ENCODE measurements at places on chromosomes 5 and 9.

- no peak for DNase-seq
These were observed 4.4 kb upstream of the OR2S2 start for GRCh38 chr9:35962126-35962906.

DNA sequence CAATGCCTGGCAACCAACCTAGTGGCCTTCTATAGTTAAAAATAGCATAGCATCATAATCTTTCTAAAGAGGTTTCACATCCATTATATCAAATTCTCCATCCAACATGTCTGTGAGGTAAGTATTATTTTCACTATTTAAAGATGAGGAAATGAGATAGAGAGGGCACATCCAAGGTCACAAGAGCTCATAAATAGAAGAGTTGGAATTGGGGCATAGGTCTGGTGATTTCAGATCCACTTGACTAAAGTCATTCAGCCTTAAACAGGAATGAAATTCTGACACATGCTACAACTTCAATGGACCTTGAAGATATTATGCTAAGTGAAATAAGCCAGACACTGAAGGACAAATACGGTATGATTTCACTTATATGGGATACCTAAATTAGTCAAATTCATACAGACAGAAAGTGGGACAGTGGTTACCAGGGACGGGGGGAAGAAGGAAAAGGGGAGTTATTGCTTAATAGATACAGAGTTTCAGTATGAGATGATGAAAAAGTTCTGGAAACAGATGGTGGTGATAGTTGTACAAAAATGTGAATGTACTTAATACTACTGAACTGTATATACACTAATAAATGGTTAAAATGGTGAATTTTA is 259.6 kb upstream of the NR4A3 start:
- DNase-seq, result no peak

DNA sequence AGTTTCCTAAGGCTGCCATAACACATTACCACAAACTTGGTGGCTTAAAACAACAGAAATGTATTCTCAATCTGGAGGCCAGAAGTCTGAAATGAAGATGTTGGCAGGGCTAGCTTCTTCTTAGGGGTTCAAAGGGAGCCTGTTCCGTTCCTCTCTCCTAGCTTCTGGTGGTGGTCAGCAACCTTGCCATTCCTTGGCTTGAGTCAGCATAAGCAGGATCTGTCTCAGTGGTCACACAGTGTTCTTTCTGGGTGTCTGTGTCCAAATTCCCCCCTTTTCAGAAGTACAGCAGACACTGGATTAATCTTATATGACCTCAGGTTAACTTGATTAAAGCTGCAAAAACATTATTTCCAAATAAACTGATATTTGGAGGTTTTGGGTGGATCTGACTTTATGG is 2.1 kb upstream of the OSMR start:
- DNase-seq, result no peak

DNA sequence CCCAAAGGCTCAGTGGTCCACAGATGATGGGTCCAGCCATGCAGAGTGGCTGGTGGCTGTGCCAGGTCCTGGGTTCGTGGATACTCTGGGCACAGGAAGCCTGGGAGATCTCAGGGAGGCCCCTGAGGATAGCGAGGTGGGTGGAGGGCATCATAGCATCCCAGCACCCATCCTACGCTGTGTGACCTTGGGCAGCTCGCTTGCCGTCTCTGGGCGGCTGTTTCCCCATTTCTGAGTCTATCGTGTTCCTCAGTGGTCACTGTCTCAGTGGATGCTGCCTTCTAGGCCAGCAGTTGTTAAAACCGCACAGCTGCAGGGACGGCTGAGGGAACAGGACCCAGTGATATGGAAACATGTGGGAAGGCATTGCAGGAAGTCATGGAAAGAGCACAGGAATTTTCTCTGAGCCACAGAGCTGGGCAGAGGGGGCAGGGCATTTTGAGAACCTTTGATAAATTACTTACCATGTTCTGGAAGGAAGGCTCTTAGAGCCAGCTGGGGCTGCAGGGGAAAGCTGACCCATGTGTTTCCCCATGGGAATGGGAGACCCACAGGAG is 86.4 kb upstream of the COL5A1 start:
- DNase-seq, result no peak

DNA sequence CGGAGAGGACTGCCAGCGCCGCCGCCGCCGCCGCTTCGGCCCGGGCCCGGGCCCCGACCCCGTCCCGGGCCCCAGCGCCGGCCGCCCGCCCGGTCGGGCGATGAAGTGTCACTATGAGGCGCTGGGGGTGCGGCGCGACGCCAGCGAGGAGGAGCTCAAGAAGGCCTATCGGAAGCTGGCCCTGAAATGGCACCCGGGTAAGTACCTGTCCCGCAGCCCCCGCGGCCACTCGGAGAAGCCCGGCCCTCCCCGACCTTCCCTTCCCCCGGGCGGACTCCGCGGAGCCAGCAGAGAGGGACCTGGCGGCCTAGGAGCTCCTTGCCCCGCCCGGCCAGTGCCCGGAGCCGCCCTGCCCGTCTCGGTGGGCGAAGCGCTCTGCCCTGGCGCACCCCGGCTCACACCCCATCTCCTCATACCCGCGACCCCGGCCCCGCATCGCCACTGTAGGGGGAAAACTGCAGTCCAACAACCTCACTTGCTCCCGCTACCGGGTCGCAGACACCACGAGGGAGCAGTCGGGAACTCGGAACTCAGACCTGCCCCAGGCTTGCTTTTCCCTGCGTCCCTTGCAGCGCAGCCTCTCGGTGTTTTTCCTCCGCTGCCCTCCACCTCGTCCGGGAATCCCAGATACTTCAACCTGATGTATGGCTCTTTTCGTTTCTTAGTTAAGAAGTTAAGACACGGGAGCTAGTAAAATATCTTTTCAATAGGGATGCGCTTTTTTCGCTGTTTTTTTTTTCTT is 532 bp downstream of the DNAJC21 start:
- peak; percentile 85 for DNase-seq

GRCh38 chr5:156560002-156560401 is 233.0 kb downstream of the SGCD start:
- DNase-seq, result no peak

- no peak for DNase-seq
These were observed 55.2 kb downstream of the PSMB7 start for GRCh38 chr9:124359855-124360678.

DNA sequence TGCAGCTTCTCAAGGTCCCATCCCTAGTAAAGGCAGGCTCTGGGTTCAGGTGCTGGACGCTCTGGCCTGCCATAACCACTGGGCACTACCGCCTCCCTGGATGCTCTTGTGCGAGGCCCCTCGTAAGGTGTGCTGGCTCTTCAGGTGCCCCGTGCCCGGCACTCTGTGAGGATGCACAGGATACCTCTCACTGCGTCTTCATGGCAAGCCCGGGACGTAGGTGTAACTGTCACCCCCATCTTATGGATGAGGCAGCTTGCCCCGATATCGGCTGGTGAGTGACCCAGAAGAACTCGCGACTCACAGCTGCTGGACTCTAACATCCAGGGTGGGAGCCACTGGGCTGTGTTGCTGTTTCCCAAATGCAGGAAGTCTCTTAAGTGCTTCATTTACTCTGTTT is 79.0 kb downstream of the GTF3C4 start:
- DNase-seq, result no peak

Measured in activated naive CD4-positive, alpha-beta T cell treated with Interleukin-2 at 50 U/mL for 16 hours (primary cell).